Activated CD8-positive, alpha-beta memory T cell treated with anti-CD3 and anti-CD28 coated beads for 48 hours (primary cell): ENCODE measurements at places on chromosomes 11 and 22.

GRCh38 chr11:69088676-69089146 is 40.0 kb downstream of the TPCN2 start:
- peak; percentile 28 for DNase-seq

DNA sequence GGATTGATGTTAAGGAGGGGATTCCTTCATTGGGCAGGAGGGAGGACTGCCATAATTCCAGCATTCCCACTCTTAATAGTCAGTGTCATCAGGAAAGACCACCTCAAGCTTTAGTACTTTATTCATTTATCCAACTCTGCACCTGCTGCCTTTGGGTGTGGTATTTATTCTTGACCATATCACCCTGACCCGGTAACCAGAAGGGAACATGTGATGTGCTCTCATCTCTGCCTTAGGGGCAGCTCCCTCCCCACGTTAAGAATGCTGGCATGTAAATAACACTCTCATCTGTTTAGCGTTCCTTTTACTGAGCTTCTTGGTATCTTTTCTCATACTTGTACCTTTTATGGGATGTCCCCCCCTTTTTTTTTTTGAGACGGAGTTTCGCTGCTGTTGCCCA is 7.7 kb downstream of the CAT start:
- DNase-seq, result no peak

DNA sequence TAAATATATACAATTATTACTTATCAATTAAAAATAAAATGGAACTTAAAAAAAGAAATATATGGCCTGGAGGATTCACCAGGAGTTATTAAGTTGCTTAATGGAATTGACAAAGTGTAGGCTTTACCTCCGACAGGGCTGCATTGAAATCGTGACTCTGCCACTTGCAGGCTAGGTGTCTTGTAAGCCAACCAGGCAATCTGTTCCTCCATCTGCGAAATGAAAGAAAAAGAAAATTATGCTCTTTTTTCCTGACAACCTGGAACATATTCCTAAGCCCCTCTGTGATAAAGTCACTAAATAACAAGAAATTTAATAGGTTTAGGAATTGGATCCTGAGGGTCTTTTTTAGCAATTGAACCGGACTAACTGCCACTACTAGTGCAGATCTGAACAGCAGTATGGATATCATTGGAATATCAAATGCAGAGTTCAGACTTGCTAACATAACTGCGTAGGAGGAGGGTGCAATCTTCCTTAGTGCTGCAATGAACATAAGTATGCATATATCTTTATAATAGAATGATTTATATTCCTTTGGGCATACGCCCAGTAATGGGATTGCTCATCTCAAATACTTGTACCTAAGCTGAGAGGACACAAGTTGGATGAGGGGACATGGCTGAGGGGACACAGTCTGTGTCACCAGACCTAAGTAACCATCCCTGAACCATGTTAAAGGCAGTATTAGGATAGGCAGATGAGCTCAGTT is 42.5 kb upstream of the CEP126 start:
- DNase-seq, result no peak

- no peak for DNase-seq
Observed at GRCh38 chr22:32708830-32709229, 92.7 kb upstream of the TIMP3 start.
